ENCODE measurements at places on chromosomes 4 and X. TPM values are rescaled to one million over a fixed set of nuclear protein-coding genes. Genes with fewer than 3 reads are reported as not detected.
A peak's percentile ranks its signal among the peaks of the same experiment; 100 is the strongest.

DNA sequence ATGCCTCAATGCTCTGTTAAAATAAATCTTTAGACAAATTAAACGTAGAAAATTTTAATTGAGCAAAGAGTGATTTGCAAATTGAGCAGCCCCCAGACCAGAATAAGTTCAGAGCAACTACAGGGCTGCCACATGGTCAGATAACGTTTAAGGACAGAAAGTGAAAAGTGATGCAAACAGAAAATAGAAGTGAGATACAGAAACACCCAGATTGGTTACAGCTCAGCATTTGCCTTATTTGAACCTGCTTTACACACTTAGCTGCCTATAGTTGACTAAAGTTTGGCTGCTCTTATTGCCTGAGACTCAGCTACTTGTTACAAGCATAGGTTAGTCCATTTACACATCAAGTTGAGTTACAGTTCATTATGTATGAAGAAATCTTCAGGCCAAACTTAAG lies 1800.8 kb upstream of the PCDH10 start:
- H3K27ac ChIP-seq, result no peak overlapping the region
- no peak overlapping the region for H3K4me3 ChIP-seq
- H3K4me1 ChIP-seq, result no peaks in the 10 kb centered on the region
- H3K27me3 ChIP-seq, result no peaks in the 10 kb centered on the region
- no peaks in the 10 kb centered on the region for H3K36me3 ChIP-seq
- DNase-seq, result no peak

GRCh38 chrX:124023838-124024238 lies 62.3 kb downstream of the STAG2 start:
- DNase-seq, result no peak
- H3K27ac ChIP-seq, result no peak overlapping the region
- H3K4me3 ChIP-seq, result no peak overlapping the region

Gene ADH6
- total RNA-seq, result not detected

- DNase-seq, result no peak
- no peaks in the 10 kb centered on the region for H3K4me1 ChIP-seq
These were observed 1658.0 kb downstream of the STIM2 start for GRCh38 chr4:28518561-28519165.

GRCh38 chr4:78057135-78057599 lies at the start of gene FRAS1:
Gene FRAS1 (plus strand): TSS chr4:78057323. CDS start chr4:78058010, 687 bp downstream.
- peak within 1 kb of the TSS; percentile 59 for H3K4me3 ChIP-seq
- no peak within 1 kb of the TSS for H3K27ac ChIP-seq
- peaks cover 26% of the 10 kb centered on the region for H3K4me1 ChIP-seq
- no peak for DNase-seq
- H3K36me3 ChIP-seq, result peaks cover 3% of the 10 kb centered on the region

Gene GAGE2A
- total RNA-seq, result not detected

DNA sequence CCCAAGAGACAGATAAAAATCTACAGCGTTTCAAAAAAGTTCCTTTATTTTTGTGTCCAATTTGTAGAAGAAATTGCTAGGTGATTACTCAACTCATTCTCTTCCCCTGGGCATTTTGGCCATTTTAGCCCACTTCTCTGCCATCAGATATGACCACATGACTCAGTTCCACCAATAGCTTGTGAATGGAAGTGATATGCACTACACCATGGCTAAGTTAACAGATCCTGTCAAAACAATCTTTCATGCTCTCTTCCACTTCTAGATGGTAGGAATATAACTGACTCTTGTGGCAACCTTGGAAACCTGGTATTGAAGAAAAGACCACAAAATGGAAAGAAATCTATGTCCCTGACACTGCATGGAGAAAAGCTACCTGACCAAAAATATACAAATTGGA lies 26.2 kb upstream of the FREM3 start:
- H3K27ac ChIP-seq, result no peak overlapping the region
- H3K4me3 ChIP-seq, result no peak overlapping the region
- H3K4me1 ChIP-seq, result no peaks in the 10 kb centered on the region
- no peak for DNase-seq
- no peaks in the 10 kb centered on the region for H3K36me3 ChIP-seq
- H3K27me3 ChIP-seq, result no peaks in the 10 kb centered on the region

DNA sequence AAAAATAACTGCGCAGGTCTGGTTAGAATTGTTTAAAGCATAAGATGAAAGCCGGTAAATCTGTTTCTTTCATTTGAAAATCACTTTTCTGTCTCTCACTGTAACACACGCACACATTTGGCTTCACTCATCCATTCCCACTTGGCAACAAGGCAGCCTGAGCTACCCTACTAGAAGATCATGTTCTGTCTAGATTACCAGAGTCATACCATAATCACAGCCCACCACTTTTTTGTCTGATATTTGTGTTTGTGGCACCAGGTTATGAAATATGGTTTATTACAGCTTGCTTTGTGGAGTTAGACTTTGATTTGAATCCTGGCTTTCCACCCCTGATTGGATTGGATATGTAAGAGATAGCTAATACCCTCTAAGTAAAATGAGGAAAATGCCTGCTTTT lies 2.2 kb downstream of the USO1 start:
- H3K27ac ChIP-seq, result peak overlapping the region; percentile 16
- DNase-seq, result no peak
- no peaks in the 10 kb centered on the region for H3K27me3 ChIP-seq
- H3K36me3 ChIP-seq, result peaks cover 20% of the 10 kb centered on the region

GRCh38 chr4:52507774-52508173 lies 151.3 kb downstream of the USP46 start:
- H3K27ac ChIP-seq, result no peak overlapping the region
- H3K36me3 ChIP-seq, result no peaks in the 10 kb centered on the region
- no peak for DNase-seq
- peaks cover 2% of the 10 kb centered on the region for H3K27me3 ChIP-seq
- no peaks in the 10 kb centered on the region for H3K4me1 ChIP-seq
- H3K4me3 ChIP-seq, result no peak overlapping the region

- no peak for DNase-seq
- H3K27me3 ChIP-seq, result no peaks in the 10 kb centered on the region
- H3K4me1 ChIP-seq, result no peaks in the 10 kb centered on the region
- no peak overlapping the region for H3K27ac ChIP-seq
- no peak overlapping the region for H3K4me3 ChIP-seq
These were observed 542.9 kb upstream of the GRIA3 start for GRCh38 chrX:122641136-122641535.

- H3K27me3 ChIP-seq, result no peaks in the 10 kb centered on the region
- no peak overlapping the region for H3K27ac ChIP-seq
- no peak overlapping the region for H3K4me3 ChIP-seq
- DNase-seq, result no peak
These were observed 136.9 kb downstream of the ASMT start for GRCh38 chrX:1751781-1752180.

DNA sequence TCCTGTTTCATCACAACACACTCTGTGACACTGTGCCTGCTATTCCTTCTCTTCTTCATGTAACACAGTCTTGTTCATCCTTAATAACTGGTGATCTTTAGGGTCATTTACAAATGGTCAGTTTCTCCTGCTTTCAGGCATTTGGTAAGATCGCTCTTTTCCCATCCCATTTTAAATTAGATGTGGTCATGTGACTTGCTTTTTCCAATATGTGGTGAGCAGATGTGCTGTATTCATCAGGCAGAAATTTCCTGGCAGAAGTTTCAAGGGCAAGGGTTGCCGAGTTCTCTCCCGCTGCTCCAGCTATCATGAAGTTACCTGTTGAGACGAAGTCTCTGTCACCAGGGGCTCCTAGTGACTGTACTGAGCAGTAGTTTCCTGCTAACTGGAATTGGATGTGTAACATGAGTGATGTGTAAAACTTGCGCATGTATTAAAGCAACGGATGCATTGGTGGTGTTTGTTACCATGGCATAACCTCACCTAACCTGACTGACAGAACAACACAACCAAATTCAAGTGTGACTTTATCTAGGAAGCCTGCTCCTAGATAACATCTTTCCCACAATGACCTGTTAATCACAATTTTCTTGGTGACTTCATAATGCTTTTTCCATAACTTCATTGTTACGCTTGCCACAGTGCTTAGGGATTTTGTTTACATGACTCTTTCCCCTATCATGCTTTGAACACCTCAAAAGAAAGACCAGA lies 29.5 kb upstream of the BMPR1B start:
- no peak overlapping the region for H3K27ac ChIP-seq
- peaks cover 7% of the 10 kb centered on the region for H3K27me3 ChIP-seq
- no peaks in the 10 kb centered on the region for H3K36me3 ChIP-seq
- DNase-seq, result no peak

DNA sequence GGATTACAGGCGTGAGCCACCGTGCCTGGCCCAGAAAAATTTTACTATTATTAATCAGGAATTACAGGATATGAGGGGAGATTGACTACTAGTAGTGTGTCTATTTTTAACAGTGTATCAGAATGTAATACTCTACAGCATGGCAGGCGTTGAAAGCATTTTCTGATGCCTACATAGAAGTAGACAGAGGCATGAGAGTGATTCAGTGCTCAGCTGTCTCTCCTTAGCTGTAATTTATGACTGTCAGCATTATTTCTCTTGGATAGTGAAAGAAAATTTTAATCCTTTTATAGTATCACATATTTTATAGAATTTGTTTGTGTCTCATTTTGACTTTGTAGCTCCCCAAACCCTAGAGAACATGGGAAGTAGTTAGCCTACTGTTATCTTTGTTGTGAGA lies 20.7 kb downstream of the ARHGAP24 start:
- H3K27me3 ChIP-seq, result no peaks in the 10 kb centered on the region
- no peak overlapping the region for H3K27ac ChIP-seq
- DNase-seq, result no peak

Gene SMIM10
- 0.35 TPM for total RNA-seq

DNA sequence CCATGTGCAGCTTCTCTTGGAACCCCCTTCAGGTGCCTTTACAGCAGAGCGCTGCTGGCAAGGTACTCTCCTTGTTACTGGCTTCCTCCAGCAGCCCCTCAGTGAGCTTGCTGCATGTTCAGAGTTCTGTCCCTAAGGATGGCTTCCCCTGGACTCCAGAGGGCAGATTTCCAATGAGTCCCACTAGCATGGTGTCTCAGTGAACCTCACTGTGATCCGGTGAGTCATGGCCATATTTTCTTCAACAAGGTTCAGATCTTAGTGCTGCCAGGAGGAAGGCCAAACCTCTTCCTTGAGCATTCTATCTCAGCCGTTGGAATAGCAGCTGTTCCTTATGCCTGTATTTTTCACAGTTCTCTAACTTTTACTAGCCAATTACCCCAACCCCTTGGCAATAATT lies 98.8 kb downstream of the CASK start:
- H3K36me3 ChIP-seq, result peaks cover 15% of the 10 kb centered on the region
- no peak for DNase-seq
- H3K4me3 ChIP-seq, result no peak overlapping the region
- no peak overlapping the region for H3K27ac ChIP-seq

- H3K27me3 ChIP-seq, result no peaks in the 10 kb centered on the region
- H3K4me1 ChIP-seq, result no peaks in the 10 kb centered on the region
- no peak for DNase-seq
- H3K27ac ChIP-seq, result no peak overlapping the region
These were observed 1962.4 kb upstream of the TENM3 start for GRCh38 chr4:180280726-180281297.

GRCh38 chrX:134692990-134693389 lies 34.7 kb upstream of the PLAC1 start:
- H3K36me3 ChIP-seq, result no peaks in the 10 kb centered on the region
- H3K27me3 ChIP-seq, result peaks cover 5% of the 10 kb centered on the region
- no peaks in the 10 kb centered on the region for H3K4me1 ChIP-seq
- no peak overlapping the region for H3K27ac ChIP-seq
- no peak overlapping the region for H3K4me3 ChIP-seq

- DNase-seq, result no peak
- H3K4me3 ChIP-seq, result no peak overlapping the region
- H3K36me3 ChIP-seq, result peaks cover 14% of the 10 kb centered on the region
- peaks cover 17% of the 10 kb centered on the region for H3K4me1 ChIP-seq
- H3K27ac ChIP-seq, result no peak overlapping the region
These were observed 3.9 kb upstream of the PCDH10 start for GRCh38 chr4:133145241-133145640.

DNA sequence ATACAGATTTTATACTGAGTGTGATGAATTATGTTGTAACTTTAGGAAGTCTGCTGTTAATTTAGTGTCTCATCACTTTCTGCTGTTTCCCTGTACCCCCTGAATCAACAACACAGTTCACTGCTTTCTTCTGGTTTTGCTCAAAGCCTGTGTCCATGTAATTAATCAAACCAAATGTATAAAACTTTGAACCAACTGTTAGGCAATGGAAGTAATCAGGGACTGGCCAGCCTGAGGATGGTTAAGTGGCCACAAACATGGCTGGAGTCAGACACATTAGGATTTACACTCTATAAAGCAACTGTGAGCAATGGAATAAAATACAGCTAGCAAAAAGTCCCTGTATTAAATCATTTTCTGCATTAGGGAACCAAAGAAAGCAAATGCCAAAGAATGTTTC lies 42.6 kb downstream of the CXCL1 start:
- no peaks in the 10 kb centered on the region for H3K4me1 ChIP-seq
- no peaks in the 10 kb centered on the region for H3K27me3 ChIP-seq
- H3K27ac ChIP-seq, result no peak overlapping the region
- H3K36me3 ChIP-seq, result no peaks in the 10 kb centered on the region

GRCh38 chrX:16930392-16930791 lies 16.1 kb upstream of the REPS2 start:
- DNase-seq, result no peak
- H3K4me1 ChIP-seq, result no peaks in the 10 kb centered on the region
- H3K36me3 ChIP-seq, result no peaks in the 10 kb centered on the region
- H3K27me3 ChIP-seq, result peaks cover 2% of the 10 kb centered on the region

Gene SUPT20HL2
- total RNA-seq, result not detected

DNA sequence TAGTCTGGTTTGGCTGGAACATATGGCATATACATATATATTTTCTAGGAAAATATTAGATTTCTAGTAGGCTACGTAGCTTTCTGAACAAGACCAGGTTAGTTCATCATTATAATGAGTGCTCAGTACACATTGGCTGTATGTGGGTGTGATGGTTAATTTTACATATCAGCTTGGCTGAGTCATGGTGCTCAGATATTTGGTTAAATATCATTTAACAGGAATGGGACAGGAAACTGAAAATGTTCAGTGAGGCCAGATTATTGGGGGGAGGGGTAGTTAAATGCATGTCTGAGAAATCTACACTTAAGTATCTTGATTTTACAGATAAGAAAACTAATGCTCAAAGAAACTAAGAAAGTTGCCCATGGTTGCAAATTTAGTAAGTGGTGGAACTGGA lies 160.1 kb downstream of the RBMX2 start:
- H3K27me3 ChIP-seq, result no peaks in the 10 kb centered on the region
- no peaks in the 10 kb centered on the region for H3K4me1 ChIP-seq
- H3K27ac ChIP-seq, result no peak overlapping the region
- H3K4me3 ChIP-seq, result no peak overlapping the region
- no peak for DNase-seq
- no peaks in the 10 kb centered on the region for H3K36me3 ChIP-seq

DNA sequence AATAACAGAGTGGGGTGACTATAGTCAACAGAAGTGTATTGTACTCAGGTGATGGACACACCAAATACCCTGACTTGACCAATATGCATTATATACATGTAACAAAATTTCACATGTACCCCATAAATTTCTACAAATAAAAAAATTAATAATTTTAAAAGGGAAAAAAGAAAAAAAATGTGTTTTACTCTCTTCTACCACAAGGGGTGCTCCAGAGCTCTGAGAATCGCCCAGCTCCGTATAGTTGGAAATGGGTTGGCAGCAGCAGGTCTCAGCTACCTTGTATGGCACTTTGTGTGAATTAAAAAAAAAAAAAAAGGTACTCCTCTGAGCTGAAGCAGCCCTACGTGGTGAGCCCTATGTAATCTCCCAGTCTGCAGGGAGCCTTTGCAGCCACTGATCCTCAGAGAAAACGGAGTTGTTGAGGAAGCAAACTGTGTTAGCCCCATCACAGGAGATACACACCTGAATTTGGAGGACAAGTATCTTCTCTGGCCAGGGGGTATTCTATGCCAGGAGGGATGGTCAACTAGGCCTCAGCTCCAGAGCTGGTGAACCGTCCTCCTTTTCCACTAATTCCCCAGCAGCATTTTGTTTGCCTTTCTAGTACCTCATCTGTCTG lies 17.2 kb upstream of the POLA1 start:
- no peaks in the 10 kb centered on the region for H3K36me3 ChIP-seq
- no peak overlapping the region for H3K27ac ChIP-seq
- H3K4me3 ChIP-seq, result no peak overlapping the region
- no peaks in the 10 kb centered on the region for H3K4me1 ChIP-seq

Measured in activated CD4-positive, alpha-beta memory T cell treated with anti-CD3 and anti-CD28 coated beads, Interleukin-2, amount 10 ng/mL, durations not matched to agents 7 days and 5 days (primary cell).